Activated T-helper 17 cell treated with anti-CD3 and anti-CD28 coated beads, Interleukin-2, amount 50 U/mL, for 72 hours (primary cell): ENCODE measurements at places on chromosomes 2 and 18. TPM values are rescaled to one million over a fixed set of nuclear protein-coding genes. Genes with fewer than 3 reads are reported as not detected.

DNA sequence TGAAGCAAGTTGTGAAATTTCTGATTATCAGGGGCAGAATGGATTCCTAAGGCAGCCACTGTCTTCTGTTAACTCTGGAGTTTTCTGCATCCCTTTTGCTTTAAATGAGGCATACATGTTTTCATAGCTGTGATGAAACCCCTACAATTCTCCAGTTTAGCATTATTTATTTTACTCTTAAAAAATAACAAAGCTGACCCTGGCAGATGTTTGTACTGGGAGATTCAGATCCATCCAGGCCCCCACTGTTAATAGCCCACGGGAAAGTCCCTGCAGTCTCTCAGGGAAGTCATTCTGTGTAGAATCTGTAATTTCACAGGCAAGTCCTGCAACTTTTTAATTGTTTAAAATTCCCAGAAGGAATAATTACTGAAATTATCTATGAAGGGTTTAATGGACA, 353 bp upstream of the SULT1C4 start:
- no peak for ATAC-seq

DNA sequence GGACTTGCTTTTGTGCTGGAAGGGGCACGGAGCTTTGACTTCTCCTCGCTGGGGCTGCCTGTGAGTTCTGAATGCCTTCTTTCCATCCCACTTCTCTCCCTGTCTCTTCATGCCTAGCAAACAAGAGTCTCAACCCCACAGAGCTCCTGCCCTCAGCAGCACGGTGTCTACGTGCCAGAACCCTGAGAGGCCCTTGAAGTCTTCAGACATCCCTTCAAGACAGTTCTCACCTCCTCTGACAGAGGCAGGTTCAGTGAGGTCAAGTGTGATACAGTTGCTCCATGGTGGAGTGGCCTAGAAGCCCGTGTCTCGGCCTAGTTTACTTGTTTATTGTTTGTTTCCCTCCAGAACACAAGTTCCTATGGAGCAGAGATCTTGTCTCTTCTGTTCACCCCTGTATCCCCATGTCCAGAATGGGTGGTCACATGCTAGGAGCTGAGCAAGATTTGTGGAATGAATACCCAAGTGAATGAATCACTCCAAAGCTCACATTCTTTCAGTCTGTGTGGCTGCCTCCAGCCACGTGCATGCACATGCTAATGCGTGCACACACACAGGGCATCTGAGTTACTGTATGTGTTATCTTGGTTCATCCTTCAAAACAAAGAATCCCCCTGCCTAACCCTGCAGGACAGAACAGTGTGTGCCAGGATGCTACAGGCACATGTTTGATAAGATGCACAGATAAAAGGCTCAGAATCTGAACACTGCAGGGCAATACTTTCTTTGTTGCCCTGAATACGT, 391.6 kb downstream of the NBAS start:
- ATAC-seq: no peak

DNA sequence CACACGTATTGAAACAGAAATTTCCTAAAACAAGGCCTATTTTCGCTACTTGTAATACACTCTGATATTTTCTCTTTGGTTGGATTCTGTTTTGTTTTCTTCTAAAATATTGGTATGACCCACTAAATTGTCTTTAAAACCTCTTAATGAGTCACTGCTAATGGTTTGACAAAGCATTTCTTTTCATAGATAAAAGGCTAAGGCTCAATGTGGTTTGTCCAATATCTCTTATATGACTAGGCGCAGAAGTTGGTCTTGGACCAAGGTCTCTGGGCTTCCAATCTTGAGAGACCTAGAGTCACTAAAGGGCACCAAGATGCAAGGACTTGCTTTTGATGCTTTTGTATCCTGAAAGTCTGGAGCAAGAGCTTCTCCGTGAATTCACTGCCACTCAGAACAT, 498.2 kb upstream of the TCF4 start:
- no peak for ATAC-seq

Gene CD8B2
- 0.15 TPM for total RNA-seq

Gene GAL3ST2
- total RNA-seq: 4.1 TPM

DNA sequence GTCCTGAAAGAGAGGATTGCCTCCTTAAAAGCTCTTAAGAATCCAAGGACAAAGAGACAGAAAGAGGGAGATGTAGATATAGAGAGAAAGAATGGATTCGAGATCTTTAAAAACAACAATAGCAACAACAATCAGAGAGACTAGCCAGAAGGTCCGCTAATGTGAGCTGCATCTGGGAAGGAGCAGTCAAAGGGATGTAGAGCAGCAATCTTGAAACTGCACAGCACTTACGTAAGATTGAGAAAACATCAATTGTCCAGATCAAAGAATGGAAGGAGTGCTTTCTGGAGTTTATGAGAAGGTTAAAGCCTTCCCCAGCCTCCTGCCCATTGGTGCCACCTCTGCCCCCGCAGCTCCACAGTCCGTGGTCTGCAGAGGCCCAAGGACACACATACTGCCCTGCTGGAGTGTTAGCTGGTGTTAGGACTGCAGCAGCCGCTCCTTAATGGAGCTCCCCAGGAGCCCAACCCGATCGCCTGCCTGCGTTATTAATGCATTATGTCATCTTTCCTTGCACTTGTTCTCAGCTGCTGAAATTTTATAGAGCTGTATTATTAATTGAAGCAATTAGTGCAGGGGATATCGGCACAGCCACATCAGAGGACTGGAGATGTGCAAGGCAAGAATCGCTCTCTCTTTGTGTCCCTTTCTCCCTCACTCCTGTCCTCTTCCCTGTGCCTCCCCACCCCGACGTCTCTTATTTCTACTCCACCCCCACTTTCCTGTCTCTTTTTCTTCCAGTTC, 94.2 kb upstream of the STPG4 start:
- ATAC-seq: no peak

DNA sequence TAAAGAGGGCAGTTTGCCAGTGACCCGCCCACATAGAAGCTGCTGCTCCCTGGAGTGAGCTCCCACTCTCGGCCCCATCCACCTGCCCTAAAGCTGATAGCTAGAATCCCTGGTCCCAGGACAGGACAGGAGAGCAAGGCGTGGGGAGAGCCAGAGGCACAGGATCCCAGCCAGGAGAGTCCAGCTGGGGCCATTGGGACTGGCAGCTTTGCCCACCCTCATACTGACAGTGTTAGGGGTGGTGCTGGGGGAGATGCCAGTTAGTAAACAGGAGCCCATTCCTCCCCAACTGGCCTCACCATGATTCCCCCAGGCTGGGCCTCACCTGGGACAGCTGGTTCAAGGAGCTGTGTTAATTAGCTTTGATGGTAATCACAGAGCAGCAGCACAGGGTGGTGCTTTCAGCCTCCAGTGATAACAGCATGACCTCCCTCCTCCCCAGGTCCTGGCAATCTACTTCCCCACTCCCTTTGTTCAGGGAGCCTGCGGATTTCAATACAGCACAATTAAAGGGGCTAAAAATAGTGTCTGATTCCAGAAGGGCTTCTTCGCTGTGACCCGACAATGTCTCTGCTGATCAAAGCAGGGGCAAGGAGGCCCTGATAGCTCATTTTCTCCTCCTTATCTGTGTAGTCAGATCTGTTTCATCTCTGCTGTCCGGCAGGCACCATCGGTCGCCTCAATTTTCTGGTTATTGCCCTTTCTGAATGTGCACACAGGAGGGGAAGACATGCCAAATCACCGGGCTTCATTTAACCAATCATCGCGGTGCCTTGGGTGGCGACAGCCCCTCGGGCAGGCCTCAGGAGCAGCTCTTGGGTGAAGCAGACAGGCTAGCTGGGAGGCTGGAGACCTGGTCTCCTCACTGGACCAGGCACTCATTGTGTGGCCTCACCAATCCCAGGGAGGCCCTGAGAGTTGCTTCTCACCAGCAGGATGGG, 119.9 kb upstream of the TEX51 start:
- ATAC-seq: no peak
